ENCODE measurements at places on chromosomes 11 and 22.

- no peak for DNase-seq
Observed at GRCh38 chr11:58829786-58830185, 14.7 kb downstream of the GLYATL2 start.

DNA sequence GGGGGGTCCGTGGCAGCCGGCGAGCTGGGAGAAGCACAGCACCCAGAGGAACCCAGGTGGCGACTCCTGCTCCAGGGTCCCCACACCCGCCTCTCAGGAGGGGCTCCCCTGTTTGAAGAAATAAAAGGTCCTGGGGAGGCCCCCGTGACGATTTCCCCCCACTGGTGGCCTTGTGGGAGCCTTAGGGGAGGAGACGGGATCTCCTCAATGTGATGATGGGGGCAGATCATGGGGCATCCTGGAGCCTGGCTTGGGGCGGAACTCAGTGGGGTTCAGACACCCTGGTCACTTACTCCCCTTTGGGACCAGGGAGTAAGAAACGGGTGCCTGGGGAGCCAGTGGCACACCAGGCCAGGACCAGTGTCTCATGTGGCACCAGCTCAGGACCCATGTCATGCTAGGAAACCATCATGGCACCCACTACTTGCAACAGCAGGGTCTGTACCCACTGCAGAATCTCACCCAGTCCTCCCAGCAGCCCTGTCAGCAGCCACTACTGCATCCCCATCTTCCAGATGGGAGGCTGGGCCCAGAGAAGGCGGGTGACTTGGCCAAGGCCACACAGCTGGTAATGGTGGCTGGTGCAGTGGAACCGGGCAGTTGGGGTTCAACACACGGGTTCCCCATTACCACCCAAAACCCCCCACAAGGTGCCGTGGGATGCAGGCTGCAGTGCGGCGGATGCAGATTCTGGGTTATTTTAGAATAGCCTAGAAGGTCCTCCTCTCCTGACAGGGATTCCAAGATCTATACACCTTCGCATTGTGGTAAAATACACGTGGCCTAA, 130.7 kb downstream of the CTTN start:
- DNase-seq: no peak

DNA sequence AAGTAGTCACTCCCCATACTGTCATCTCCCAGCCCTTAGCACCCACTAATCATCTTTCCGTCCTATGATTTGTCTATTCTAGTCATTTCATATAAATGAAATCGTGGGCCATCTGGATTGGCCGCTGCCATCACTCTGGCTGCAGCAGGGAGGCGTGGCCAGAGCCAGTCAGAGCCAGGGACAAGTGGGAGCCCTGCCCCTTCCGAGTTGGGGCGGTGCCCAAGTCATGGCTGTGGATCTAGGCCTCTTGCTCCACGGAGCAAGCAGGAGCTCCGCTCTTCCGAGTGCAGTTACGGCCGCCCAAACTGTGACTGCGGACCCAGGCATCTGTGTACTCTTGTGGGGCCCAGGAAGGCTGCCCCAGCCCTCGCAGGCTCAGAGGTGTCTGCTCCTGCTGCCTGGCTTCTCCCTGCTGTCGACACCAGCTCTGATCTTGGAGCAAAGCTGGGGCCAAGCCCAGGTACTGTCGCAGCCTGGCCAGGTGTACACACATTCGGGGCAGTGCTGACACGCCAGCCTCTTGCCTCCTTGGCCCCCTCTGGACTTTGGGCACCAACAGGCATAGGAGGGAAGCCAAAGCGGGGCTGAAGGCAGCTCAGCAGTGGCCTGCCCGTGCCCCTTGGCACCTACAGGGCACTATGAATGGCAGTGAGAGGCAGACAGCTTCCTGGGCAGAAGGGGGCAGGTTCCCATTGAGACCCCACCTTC, 8.4 kb downstream of the MRPL48 start:
- no peak for DNase-seq

DNA sequence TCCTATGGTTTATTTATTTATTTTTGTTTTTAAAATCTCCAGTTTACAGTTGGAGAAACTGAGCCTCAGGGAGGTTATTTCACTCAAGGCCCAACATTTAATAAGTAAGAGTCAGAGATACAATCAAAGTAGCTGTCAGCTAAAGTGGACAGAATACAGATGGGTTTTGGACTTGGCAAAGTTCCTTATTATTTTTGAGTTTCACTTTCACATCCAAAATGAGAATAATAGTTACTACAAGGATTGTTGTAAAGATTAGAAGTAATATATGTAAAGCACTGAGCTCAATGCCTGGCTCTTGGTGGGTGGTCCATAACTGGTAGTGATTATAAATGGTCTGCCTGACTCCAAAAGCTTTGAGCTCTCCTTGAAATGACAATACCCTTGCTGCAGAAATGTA, 87.5 kb upstream of the SESN3 start:
- no peak for DNase-seq

All from esophagus squamous epithelium (tissue), 5 donors.